ENCODE measurements at places on chromosomes 12 and 14.

DNA sequence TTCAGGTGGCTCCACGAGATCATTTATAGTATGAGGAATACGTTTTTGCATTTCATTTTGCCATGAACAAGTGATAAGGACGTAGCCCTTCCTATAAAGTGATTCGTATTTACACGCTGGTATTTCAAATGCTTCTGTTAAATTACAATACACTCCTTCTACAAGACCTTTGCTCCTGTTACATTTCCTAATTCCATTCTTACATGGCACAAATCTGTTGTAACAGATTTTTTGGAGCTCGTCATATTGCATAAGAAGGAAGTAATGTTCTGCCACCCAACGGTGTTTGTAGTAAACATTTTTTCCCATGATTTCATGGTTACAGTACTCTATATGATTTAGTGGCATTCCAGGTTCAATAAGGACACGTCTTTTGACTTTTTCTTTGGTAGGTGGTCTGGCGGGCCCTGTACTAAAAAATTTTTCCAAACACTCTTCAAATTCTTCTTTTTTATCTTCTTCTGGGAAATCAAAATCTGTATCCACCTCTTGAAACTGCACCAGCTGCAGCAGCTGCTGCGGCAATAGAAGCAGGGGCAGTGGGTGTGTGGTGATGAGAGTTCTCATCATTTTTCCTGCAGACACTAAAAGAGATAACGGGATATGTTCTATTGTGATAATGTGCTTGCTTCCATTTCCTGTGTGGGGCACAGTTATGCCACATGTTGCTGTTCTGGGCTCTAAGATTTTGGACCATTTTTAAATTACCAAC is 4.2 kb downstream of the RNASE9 start:
- no peak for DNase-seq

DNA sequence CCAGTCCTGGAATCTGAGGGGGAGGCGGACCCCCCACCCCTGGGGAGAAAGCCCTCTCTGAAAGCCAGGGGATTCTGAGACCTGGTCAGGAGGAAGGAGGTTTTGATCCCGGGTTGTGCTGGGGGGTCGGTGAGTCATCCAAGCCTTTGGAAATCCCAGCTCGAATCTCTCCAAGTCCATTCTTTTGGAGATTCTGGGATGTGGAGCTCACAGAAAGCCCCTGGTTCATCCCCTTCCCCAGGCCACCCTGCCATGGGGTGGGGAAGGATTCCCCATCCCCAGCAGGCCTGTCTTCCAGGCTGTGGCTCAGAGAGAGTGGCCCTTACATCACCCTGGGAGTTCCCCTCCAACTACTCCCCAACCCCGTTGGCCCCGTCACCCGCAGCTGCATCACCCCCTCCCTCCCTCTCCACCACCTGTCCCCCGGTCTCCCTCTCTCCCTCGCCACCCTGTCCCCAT is 14.3 kb downstream of the EXOC3L4 start:
- DNase-seq: no peak

DNA sequence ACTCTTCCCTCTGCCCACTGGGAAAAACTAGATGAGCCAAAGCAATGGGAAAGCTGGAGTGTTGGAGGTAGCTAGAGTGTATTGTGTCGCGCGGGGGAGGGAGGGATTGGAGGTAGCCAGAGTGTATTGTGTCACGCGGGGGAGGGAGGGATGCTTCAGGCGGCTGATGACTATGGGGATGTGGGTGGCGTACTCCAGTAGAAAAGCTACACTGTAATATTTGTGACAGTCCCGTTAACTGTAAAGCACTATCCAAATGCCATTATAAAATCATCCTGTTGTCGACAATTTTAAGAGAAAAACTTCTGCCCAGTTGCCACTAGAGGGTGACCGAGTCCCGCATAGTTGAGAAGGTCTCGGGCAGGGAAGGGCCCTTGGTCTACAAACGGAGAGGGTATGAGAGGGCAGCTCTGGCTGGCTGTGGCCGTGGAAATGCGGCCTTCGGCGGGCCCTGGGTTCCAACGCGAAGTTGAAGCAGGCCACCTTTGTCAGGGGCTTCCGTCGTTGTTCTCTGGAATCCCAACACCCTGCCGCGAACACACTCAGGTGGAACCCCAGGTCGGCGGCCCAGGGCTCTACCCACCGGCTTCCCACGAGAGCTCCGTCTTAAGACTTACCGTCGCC is 15.1 kb upstream of the PLEK2 start:
- DNase-seq: peak; percentile 45

DNA sequence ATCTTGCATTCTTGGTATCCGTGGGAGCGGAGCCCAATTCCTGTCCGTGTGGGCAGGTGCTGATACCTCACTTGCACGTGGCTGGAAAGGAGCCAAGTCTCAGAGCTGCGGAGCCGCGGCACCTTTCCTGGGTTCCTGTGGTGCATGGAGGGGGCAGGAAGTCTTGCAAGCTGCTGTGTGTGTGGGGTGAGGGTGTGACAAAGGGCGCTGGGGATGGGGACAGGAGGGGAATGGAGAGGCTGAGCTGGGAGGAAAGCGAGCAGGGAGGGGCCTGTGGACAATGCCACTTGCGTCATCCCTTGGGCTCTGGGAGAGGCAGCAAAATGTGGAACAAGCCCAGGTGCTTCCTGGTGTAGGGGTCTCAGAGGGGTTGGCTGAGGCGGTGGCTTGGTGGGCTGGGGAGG is 86.7 kb downstream of the CALM1 start:
- DNase-seq: no peak

- DNase-seq: no peak
Measured at GRCh38 chr12:82912406-82912805, 225.7 kb downstream of the TMTC2 start.

GRCh38 chr12:72189266-72189665 is 82.9 kb upstream of the TRHDE start:
- no peak for DNase-seq

GRCh38 chr12:132469423-132469822 is 20.5 kb upstream of the FBRSL1 start:
- DNase-seq: no peak

- DNase-seq: no peak
Measured at GRCh38 chr14:34113005-34113511, 162.2 kb upstream of the EGLN3 start.

DNA sequence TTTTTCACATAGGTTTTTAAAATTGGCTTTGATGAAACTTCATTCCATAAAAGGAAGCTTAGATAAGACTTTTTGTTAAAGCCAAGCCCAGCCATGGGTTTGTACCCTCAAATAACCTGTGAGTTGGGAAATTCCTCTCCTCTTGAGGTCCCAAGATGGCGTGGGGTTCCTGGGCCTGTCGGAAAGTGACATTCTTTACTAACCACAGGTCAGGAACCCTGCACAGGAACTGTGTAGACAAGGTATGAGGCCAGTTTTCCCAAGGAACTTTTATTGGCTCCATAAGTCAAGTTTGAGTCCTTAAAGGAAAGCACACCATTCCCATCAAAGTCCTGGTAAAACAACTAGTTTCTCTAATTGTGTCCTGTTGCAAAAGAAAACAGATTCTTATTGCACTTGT is 65.0 kb upstream of the AMN start:
- no peak for DNase-seq

DNA sequence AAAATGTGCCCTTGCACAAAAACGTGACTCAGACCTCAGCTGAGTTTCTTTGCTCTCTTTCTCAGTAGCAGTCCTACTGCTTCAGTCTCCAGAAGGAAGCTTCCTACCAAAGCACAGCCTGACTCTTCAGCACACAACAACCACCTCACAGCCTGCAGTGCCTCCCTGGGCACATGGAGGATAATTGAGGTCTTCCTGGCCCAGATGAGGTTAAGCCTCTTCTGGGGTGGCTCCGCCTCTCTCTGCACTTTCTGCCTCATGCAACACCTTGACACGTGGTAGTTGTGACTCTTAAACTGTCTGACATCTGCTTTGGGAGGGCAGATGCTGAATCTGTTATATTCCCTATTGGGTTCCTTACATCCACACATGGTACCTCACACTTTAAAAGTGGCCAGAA is 33.8 kb downstream of the GIT2 start:
- DNase-seq: no peak

DNA sequence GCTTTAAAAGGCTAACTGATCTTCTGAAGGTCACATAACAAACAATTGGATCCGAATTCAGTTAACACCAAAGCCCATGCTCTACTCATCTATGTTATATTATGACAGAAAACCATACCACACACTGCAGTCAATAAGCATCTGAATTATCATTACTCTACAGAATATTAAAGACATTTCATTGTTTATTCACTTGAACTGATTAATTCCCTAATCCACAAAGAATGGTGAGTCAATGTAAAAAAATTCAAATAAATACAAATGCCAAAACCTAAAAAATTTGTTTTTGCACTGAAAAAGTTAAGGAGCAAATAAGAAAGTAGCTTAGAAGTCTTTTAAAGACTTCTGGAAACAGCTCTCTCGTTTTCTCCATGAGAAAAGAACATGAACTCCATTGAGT is 13.7 kb downstream of the NID2 start:
- no peak for DNase-seq

Data from AG04450 (cell line).